Activated CD8-positive, alpha-beta T cell treated with anti-CD3 and anti-CD28 coated beads for 36 hours (primary cell): ENCODE measurements at places on chromosomes 12 and 14.

DNA sequence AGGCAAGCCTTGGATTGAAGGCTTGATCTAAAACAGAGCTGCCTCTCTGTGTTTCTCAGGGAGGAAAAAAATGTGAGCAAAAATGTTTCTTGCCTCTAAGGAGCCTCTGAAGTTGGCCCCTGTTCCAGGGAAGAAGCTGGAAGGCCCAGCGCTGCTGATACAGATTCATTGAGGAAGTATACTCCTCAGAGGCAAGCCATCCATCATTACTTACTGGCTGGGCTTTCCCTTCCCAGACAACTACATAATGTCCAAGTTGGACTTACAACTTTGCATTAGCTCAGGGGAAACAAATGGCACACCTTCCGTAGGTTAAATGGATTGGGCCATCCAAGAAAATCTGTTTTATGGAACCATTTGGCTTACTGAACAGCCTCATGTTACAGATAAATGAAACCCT, 263.7 kb upstream of the SEL1L start:
- DNase-seq, result no peak

DNA sequence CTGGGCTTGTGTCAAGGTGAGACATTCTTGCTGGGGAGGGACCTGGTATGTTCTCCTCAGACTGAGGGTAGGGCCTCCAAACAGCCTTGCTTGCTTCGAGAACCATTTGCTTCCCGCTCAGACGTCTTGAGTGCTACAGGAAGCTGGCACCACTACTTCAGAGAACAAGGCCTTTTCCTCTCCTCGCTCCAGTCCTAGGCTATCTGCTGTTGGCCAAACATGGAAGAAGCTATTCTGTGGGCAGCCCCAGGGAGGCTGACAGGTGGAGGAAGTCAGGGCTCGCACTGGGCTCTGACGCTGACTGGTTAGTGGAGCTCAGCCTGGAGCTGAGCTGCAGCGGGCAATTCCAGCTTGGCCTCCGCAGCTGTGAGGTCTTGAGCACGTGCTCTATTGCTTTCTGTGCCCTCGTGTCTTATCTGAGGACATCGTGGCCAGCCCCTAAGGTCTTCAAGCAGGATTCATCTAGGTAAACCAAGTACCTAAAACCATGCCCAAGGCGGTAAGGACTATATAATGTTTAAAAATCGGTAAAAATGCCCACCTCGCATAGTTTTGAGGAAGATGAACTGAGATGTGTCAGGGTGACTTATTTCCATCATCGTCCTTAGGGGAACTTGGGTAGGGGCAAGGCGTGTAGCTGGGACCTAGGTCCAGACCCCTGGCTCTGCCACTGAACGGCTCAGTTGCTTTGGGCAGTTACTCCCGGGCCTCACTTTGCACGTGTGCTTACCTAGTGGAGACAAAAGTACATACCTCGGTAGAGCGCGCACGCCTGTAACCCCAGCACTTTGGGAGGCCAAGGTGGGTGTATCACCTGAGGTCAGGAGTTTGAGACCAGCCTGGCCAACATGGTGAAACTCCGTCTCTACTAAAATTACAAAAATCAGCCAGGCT, 4.3 kb downstream of the GAPDH start:
- DNase-seq, result peak; percentile 45

DNA sequence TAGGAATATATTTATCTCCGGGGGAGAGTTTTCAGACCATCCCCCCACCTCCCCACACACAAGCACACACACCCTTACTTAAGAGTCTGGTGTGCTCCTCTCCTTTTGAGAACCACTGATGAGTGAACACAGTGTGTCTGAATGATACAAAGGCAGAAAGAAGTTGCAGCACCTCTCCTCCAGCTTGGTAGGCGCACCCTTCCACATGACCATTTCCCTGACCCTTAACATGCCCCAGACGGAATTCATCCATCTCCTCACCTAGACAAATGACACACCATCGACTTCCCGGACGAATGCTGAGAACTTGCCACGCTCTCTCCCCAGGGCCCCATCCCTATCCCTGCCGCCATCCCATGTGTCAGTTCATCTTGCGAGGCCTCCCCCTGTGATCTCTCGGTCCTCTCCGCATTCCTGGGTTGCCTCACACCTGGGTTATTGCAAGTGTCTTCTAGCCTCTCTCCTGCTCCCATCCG, 3.9 kb downstream of the TNFRSF1A start:
- no peak for DNase-seq

GRCh38 chr12:68393417-68393816, 61.3 kb upstream of the MDM1 start:
- DNase-seq, result no peak

DNA sequence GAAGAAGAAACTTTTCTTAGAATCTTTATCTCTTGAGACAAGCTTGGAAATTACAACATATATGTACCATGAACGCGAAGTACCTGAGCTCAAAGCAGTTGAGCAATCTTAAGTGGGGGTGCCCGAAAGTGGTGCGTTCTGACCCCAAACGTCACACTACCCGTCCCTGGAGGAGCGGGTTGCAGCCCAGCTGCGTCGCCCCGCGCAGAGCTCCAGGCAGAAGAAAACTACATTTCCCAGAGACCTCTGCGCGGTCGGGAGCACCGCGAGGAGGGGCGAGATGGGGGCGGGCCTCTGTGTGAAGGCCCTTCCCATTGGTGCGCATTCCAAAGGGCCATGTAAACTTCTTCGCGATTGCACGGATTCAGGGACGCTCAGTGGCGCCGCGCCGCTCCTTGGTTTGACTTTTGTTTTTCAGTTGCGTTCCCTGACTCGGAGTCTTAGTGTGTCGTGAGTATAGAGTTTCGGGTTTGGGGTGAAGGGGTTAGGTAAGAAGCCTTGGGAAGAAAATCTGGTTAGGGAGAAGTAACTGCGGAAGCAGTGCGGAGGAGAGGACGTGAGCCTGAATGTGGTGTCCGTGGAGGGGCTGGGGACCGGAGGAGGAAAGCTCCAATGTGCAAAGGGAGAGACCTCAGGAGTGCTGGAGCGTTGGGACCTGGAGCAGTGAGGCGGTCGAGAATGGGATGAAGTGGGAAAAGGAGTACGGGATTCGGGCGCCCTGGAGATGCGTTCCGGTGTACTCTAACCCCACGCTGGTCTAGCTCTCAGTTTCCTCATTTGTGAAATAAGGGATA, at the start of gene CCDC77:
CCDC77 (plus strand) TSS at position 410 of the 794 bp plus-strand sequence. CDS start 7,740 bp downstream, outside the sequence.
- peak; percentile 95 for DNase-seq

- DNase-seq, result no peak
These were observed 1069.1 kb downstream of the SLC6A15 start for GRCh38 chr12:83843541-83843940.

DNA sequence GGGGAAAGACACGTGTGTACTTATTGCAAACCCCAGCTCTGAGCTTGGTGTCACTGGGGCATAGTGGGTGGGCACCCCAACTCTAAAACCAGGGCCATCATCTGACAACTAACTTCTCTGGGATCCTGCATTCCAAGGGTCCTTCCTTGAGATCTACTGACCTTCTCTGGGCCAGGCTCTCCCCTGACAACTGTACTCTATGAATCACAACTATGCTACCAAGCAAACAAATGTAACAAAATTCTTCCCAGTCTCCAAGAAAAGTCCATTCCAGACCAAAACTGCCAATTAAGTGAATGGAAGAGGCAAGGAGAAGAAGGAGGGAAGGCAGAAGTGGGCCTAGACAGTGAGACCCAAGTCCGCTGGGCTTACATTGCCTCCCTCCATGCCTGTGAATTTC, 38.2 kb downstream of the VWF start:
- DNase-seq, result no peak

- no peak for DNase-seq
These were observed 6.2 kb upstream of the CCT2 start for GRCh38 chr12:69579029-69579428.

GRCh38 chr12:60035835-60036234, 440.0 kb downstream of the SLC16A7 start:
- no peak for DNase-seq

GRCh38 chr14:104650981-104651875, 38.2 kb upstream of the INF2 start:
- DNase-seq, result no peak

GRCh38 chr14:79294499-79294898, 916.8 kb downstream of the DIO2 start:
- no peak for DNase-seq

GRCh38 chr12:41479426-41479825, 291.3 kb downstream of the PDZRN4 start:
- no peak for DNase-seq

GRCh38 chr14:95047754-95048153, 109.6 kb downstream of the DICER1 start:
- DNase-seq, result no peak

- DNase-seq, result peak; percentile 90
These were observed 522 bp downstream of the TUBA1A start for GRCh38 chr12:49188201-49188915.

- DNase-seq, result no peak
These were observed 209.8 kb downstream of the CCER1 start for GRCh38 chr12:90745211-90745610.

DNA sequence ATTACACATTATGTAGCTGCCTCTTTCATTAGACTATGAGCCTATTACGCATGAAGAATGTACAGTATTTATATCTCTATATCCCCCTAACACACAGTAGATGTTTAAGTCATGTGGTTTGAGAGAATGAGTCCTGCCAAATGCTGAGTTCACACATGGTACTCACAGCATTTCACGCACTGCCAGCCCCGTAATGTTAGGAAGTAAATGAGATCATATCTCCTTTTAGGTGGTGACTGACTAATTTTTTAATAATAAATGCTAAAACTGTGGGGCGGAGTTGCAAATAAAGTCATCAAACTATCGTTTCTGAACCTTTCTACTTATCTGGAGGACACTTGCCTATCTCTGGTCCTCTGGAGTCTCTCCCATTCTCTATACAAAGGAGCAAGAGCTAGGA, 343.8 kb downstream of the ADAMTS20 start:
- DNase-seq, result no peak

DNA sequence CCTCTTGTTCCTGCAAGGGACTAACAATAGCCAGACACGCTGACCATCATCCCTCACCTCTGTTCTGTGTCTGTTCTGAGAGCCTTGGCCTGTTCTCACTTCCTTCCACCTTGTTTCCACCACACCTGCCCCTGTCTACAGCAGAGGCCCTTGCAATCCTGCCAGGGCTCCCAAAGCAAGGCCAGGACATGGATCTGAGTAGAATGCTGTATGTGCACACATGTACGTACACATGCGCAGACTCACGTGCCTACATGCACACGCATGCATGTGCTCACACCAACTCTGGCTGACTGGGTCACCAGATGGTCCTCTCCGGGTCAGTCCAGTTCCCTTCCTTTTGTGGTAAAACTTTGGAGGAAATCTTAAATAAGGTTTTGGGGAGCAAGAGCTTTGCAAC, 133.0 kb upstream of the C14orf180 start:
- no peak for DNase-seq

DNA sequence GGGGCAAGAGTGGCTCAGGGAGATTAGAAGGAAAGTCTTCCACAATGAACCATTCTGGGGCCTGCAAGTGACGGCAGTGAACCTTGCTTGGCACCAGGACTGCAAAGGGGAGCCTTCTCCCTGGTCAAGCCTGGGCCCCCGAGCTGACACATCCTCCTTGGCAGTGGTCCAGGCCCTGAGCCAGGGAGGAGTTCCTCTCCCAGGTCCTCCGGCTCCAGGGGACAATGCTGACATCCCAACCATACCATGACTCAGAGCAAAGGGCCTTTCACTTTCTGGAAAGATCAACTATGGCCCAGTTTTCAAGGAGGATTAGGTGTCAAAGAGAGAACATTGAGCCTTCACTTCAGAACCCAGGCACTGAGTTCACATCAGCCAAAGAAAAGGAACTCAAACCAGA, 756.5 kb upstream of the TBX3 start:
- no peak for DNase-seq

DNA sequence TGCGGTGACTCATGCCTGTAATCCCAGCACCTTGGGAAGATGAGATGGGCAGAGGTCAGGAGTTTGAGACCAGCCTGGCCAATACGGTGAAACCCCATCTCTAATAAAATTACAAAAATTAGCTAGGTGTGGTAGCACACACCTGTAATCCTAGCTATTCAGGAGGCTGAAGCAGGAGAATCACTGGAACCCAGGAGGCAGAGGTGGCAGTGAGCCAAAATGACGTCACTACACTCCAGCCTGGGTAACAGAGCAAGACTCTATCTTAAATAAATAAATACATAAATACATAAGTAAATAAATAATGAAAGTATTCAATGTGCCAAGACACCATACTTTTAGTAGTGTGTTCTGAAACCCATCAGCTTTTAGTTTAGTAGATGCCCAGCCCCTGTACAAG, 308.1 kb upstream of the FLRT2 start:
- DNase-seq, result no peak

DNA sequence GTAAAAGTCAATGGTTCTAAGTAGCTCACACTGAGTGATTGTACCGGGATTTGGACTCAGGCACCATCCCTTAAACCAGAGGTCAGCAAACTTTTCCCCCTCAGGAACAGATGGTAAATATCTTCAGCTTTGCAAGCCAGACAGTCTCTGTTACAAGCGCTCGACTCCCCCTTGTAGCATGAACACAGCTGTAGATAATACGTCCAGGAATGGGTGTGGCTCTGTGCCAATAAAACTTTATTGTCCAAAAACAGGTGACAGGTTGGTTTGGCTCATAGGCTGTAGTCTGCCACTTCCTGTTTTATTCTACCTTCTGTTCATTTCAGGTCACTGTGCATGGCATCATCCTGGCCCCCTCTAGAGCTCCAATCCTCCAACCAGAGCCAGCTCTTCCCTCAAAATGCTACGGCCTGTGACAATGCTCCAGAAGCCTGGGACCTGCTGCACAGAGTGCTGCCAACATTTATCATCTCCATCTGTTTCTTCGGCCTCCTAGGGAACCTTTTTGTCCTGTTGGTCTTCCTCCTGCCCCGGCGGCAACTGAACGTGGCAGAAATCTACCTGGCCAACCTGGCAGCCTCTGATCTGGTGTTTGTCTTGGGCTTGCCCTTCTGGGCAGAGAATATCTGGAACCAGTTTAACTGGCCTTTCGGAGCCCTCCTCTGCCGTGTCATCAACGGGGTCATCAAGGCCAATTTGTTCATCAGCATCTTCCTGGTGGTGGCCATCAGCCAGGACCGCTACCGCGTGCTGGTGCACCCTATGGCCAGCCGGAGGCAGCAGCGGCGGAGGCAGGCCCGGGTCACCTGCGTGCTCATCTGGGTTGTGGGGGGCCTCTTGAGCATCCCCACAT, 7.6 kb downstream of the BDKRB1 start:
- DNase-seq, result no peak
